Aorta (tissue), 5 donors: ENCODE measurements at places on chromosomes 3 and 15. TPM values are rescaled to one million over a fixed set of nuclear protein-coding genes. Genes with fewer than 3 reads are reported as not detected.

Gene SNTN
- total RNA-seq: not detected

Gene MYEF2
- total RNA-seq: 105 TPM

Gene RNF111
- total RNA-seq: 28.0 TPM

- H3K4me3 ChIP-seq: no peak overlapping the region
- no peak for DNase-seq
- no peaks in the 10 kb centered on the region for H3K27me3 ChIP-seq
These were observed 4.7 kb downstream of the ANKDD1A start for GRCh38 chr15:64916365-64916764.

GRCh38 chr3:126684218-126684751 is 19.8 kb upstream of the CHCHD6 start:
- no peaks in the 10 kb centered on the region for H3K27me3 ChIP-seq
- H3K27ac ChIP-seq: no peak overlapping the region
- no peak for DNase-seq
- no peak overlapping the region for H3K4me3 ChIP-seq

Gene NEDD4
- 43.4 TPM for total RNA-seq

DNA sequence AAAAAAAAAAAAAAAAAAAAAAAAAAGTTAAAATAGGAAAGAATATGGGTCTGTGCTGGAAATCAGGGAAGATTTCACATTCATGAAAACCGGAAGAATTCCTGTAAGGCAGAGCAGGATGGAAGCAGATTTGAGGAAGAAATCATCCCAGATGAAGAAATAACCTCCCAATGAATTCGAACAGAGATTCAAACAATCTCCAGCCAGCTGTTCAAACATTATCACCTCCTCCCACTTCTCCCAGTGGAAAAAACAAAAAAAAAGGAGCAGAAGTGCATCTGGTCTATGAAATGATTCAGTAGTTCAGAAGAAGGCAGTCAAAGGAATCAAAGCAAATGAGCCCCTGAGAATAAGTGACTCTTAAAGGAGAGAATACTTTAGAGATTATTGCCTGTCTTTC is 33.1 kb downstream of the CP start:
- no peak overlapping the region for H3K4me3 ChIP-seq
- no peaks in the 10 kb centered on the region for H3K27me3 ChIP-seq
- no peaks in the 10 kb centered on the region for H3K4me1 ChIP-seq
- no peak for DNase-seq

- H3K27ac ChIP-seq: no peak overlapping the region
- H3K27me3 ChIP-seq: no peaks in the 10 kb centered on the region
- no peaks in the 10 kb centered on the region for H3K4me1 ChIP-seq
These were observed 83.2 kb upstream of the WNT5A start for GRCh38 chr3:55570271-55570711.

Gene AEN
- total RNA-seq: 22.3 TPM

DNA sequence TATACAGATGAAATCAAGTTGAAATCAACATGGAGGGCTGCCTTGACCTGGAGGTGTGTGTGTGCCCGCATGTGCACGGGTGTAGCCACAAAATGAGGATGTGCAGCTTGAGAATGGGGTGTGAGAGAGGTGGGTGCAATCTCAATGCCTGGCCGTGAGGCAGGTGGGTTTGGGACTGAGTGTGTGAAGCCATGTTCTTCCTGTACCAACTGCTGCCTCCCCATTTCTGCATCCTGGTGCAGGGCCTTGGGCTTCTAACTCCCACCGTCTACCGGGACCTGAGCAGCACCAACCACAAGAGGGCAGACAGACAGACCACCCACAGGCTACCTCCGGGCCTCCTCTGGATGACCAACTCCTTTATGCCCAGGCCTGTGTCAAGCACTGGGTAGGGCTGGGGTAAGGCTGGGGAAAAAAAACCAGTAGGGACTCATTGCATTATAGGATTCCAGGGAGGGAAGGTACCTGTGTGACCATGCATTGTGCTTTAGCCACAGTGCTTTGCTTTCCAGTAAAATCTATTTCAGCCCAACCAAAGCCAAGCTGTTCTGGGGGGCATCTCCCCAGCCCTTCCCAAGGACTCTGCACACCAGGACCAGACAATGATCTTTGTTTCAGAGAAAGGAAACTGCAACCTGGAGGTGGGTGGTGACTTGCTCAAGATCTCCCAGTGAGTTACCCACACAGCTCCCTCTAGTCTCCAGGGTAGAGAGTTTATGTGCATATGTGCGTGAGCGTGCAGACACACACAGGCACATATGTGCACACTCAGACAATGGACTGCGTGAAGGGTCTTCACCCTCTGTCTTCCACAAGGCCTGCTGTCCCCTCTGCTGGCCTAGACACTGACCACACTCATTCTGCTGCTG is 162.2 kb upstream of the TLE3 start:
- H3K4me1 ChIP-seq: no peaks in the 10 kb centered on the region
- H3K27ac ChIP-seq: no peak overlapping the region
- DNase-seq: no peak
- H3K27me3 ChIP-seq: no peaks in the 10 kb centered on the region
- no peaks in the 10 kb centered on the region for H3K36me3 ChIP-seq

DNA sequence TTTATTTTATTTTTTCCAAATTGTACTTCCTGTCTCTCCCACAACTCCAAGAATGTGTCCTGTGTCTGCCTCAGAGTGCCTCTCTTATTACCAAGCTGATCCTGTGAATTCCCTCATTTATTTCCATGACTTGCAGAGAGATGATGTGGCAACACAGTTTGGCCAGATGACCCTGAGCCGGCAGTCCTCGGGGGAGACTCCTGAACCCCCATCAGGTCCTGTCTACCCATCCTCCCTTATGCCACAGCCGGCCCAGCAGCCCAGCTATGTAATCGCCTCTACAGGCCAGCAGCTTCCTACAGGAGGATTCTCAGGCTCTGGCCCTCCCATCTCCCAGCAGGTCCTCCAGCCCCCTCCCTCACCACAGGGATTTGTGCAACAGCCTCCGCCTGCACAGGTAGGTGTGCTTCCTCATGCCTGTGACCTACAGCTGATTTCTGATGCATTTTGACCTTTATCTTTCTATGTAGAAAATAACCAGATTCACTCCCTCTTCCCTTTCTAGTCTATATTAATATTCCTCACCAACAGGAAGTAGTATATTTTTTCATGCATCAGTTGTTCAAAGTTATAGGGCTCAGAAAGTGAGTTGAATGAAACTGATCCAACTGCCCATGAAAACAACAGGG is 100.0 kb downstream of the ARPP21 start:
- no peak overlapping the region for H3K27ac ChIP-seq
- H3K36me3 ChIP-seq: no peaks in the 10 kb centered on the region
- no peaks in the 10 kb centered on the region for H3K4me1 ChIP-seq
- no peaks in the 10 kb centered on the region for H3K27me3 ChIP-seq
- no peak overlapping the region for H3K4me3 ChIP-seq

DNA sequence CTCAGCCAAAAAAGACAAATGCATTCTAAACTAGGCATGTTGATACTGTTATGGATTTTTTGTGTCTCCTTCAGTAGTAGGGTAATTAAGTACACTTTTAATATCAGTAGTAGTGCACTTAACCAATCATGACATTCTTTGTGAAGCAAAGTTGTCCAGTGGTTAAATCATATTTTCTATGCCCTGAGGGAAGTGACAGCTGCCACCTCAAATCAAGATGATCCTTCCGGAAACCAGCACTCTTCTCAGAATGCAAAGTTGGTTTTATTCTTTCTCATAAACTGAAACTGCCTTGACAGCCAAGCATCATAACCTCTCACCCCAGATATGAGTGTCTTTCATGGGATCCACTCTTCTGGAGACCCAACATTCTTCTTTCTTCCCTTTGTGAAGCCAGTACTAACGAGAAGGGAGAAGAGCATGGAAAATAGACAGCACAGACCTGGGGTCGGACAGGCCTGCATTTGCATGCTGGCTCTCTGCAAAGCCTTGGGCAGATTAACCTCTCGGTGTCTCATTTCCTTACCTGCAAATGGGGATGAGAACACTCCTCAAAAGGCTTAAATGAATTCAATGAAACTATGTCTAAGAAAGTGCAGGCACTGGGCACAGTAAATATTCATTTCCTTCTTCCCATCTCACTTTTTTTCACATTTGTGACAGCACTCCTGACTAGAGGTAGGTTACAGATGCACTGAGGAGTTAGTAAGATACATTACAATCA is 13.2 kb downstream of the AAGAB start:
- H3K27ac ChIP-seq: no peak overlapping the region
- H3K4me1 ChIP-seq: peaks cover 4% of the 10 kb centered on the region
- DNase-seq: no peak
- no peak overlapping the region for H3K4me3 ChIP-seq
- H3K27me3 ChIP-seq: no peaks in the 10 kb centered on the region

DNA sequence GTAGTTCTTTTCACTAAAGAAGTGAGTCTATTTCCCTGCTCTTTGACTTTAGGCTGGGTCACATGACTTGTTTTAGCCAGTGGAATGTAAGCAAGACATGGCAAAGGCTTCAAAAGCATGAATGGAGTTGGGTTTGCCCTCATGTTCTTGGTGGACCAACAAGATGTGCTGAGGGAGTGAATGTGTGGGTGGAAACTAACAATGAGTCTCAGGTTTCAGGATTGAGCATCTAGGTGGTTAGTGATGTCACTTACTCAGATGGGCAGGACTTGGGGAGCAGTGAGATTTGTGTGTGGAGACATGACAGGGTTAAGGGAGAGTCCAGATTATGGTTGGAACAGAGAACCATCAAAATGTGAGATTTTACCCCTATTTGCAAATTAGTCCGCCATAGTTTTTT is 181.4 kb upstream of the UBE2E1 start:
- no peaks in the 10 kb centered on the region for H3K4me1 ChIP-seq
- H3K4me3 ChIP-seq: no peak overlapping the region
- no peaks in the 10 kb centered on the region for H3K27me3 ChIP-seq
- DNase-seq: no peak
- H3K36me3 ChIP-seq: no peaks in the 10 kb centered on the region
- no peak overlapping the region for H3K27ac ChIP-seq

Gene TRMT10C
- 15.0 TPM for total RNA-seq

GRCh38 chr3:188230962-188231361 is 77.0 kb downstream of the LPP start:
- H3K4me1 ChIP-seq: peaks cover 22% of the 10 kb centered on the region
- H3K27me3 ChIP-seq: no peaks in the 10 kb centered on the region
- DNase-seq: no peak
- H3K36me3 ChIP-seq: no peaks in the 10 kb centered on the region
- peak overlapping the region; percentile 78 for H3K27ac ChIP-seq

- no peaks in the 10 kb centered on the region for H3K27me3 ChIP-seq
- H3K4me3 ChIP-seq: no peak overlapping the region
- no peaks in the 10 kb centered on the region for H3K4me1 ChIP-seq
- no peaks in the 10 kb centered on the region for H3K36me3 ChIP-seq
These were observed 67.3 kb downstream of the UBE2E2 start for GRCh38 chr3:23270423-23270822.

- no peak overlapping the region for H3K27ac ChIP-seq
- no peaks in the 10 kb centered on the region for H3K4me1 ChIP-seq
- H3K4me3 ChIP-seq: no peak overlapping the region
- no peaks in the 10 kb centered on the region for H3K27me3 ChIP-seq
- DNase-seq: no peak
These were observed 271.3 kb upstream of the TOPAZ1 start for GRCh38 chr3:43970351-43970750.

Gene GPR176
- total RNA-seq: 27.2 TPM

Gene TMEM40
- not detected for total RNA-seq

GRCh38 chr3:98887684-98888083 is 13.8 kb downstream of the DCBLD2 start:
- H3K27ac ChIP-seq: no peak overlapping the region
- H3K4me1 ChIP-seq: peaks cover 17% of the 10 kb centered on the region
- no peak for DNase-seq
- H3K36me3 ChIP-seq: no peaks in the 10 kb centered on the region
- H3K4me3 ChIP-seq: no peak overlapping the region
- H3K27me3 ChIP-seq: no peaks in the 10 kb centered on the region

DNA sequence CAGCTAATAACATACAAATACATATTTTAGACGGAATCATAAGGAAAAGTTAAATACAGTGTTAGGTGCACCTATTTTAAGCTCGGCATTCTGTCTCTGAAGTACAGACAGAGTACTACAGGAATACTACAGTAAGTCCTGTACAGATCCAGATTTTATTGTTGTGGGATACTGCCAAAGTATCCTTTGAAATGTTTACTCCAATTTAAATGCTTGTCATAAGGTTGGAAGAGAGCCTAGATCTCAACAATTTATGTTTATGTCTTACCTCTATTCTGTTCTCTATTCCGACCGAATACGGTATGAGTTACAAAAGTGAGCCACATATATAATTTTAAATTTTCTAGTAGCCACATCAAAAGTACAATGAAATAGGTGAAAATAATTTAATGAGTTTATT is 25.3 kb downstream of the PLD1 start:
- DNase-seq: no peak
- peaks cover 1% of the 10 kb centered on the region for H3K36me3 ChIP-seq
- H3K27ac ChIP-seq: no peak overlapping the region
- no peak overlapping the region for H3K4me3 ChIP-seq
- H3K4me1 ChIP-seq: peaks cover 4% of the 10 kb centered on the region

DNA sequence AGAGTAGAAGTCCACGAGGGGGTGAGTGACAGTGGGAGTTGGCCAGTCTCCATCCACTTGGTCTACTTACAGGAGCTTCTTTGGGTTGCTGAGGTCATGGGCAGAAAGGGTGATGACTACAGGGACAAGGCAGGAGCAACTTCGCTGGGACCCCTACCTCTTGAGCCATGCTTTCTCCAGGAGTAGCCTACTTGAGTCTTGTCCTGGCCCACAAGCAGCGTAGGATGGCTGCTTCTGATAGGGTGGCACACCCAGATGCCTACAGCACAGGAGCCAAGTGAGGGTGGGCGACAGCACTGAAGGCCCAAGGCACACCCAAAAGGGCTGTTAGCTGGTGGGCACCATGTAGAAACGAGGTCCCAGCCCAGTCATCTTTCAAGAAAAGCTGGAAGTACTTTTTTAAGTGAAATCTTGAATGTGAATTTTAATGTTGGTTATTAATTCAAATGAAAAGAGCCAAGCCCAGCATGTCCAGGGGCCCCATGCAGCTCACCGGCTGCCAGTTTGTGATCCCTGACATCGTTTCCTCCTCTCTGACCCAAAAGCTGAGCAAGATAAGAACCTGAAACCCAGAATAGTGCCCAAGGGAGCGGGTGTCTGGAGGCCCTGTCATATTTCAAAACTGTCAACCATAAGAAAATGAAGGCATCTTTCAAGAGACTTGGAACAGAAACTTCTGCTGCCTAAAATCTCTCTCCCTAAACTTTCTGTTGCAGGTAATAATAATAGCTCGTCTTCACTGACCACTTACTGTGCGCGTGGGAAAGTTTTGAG is 2.2 kb upstream of the CPEB1 start:
- no peak overlapping the region for H3K4me3 ChIP-seq
- no peaks in the 10 kb centered on the region for H3K4me1 ChIP-seq
- no peak overlapping the region for H3K27ac ChIP-seq
- H3K27me3 ChIP-seq: no peaks in the 10 kb centered on the region
- no peaks in the 10 kb centered on the region for H3K36me3 ChIP-seq

- no peaks in the 10 kb centered on the region for H3K4me1 ChIP-seq
- H3K27ac ChIP-seq: no peak overlapping the region
- H3K36me3 ChIP-seq: no peaks in the 10 kb centered on the region
- DNase-seq: no peak
These were observed 16.1 kb upstream of the RTP3 start for GRCh38 chr3:46481636-46482035.
